ENCODE measurements at places on chromosomes 11 and 22.
A peak's percentile ranks its signal among the peaks of the same experiment; 100 is the strongest.

DNA sequence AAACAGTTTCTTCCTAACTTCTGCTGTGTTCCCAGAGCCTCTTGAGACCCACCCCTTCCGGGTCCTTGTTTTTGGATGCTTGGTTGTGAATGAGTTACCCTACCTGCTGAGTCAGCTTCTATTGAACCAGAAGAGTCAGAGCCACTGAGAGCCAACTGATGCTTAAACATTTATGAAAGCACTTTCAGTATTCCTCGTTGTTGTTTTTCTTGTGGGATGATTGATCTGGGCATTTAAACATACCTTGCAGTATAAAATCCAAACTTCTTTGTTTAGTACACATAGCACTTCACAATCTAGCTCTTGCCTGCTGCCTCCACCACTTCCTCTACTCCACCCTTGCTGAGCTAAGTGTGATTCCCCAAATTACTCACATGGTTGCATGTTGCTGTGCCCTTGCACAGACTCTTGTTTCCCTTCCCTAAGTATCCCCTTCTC, 5.5 kb downstream of the PRSS23 start:
- DNase-seq: peak; percentile 65

DNA sequence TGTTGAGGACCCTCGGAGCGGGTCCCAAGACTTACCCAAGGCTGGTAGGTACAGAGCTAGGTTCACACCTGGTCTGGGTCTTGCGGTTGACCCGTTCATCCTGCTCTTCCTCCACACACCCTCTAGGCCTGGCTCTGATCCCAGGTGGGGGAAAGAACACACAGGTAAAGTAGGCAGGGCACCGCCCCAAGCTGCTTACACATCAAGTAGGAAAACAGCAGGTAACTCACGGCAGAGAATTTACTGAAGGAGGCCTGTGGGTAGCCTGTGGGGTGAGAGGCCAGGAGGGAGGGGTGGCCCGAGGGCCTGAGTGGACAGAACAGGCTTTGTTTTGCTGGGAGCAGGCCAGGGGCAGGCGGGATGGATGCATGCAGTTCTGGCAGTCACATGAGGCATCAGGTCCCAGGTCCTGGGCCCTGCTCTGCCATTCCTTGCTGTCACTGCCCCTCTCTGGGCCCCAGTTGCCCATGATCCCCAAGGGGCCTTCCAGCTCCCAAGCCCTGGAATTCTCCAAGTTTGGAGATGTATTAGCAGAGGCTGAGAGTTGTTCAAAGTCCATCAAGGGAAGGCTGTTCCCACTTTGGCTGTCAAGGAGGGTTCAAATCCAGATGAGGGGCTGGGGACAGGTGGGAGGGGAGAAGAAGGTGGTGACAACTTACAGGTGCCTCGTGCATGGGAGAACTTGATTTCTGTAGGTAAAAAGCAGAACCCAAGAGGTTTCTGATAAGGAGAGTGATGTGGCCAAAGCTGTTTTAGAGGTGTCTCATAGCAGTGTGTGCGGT, 5.7 kb downstream of the TSKU start:
- no peak for DNase-seq

GRCh38 chr11:36454941-36455631, 55.0 kb downstream of the TRAF6 start:
- no peak for DNase-seq

GRCh38 chr22:35590634-35591295, 26.4 kb downstream of the MB start:
- no peak for DNase-seq

- peak; percentile 57 for DNase-seq
Observed at GRCh38 chr11:108871152-108871551, 206.3 kb downstream of the DDX10 start.

DNA sequence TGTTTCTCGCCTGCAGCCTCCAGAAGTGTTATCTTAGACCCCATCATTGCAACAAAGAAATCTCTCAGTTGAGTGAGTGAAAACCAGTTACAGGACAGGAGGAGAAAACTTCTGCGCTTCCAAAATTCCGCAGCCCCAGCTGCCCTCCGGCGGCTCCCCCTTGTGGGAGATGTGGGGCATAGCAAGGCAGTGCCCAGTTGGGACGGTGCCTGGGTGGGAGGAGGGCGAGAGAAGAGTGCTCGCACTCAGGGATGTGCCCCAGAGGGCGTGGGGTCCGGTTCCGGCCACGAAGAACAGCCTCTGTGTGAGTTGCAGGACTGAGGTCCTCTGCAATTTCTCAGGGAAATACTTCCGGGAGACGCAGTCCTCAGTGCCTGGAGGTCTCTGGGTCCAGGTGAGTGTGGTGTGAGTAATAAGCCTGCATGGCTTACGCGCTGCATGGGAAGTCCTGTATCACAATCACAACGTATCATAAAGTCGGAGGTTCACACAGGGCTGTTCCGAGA, 87.0 kb upstream of the BLID start:
- DNase-seq: peak; percentile 71

- no peak for DNase-seq
Observed at GRCh38 chr22:34072585-34072984, 152.3 kb upstream of the LARGE1 start.

DNA sequence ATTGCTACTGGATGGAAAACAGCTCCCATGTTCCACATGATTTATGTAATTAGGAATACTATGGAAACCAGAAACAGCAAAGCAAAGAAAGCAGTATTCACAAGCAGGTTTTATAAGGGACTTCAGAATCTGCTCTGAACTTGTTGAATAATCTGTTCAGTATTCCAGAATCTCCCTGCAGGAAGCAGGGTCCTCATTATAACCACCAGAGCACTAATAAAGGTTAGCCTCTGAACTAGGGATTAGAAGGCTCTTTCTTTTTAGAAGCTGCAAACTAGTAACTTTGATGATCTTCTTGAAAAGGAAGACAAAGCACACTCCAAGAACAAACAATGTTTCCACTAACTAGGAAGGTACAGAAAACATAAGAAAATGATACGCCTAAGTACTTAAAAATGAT, 125.8 kb downstream of the DCDC1 start:
- no peak for DNase-seq

GRCh38 chr11:13421561-13421960, 41.5 kb downstream of the BTBD10 start:
- DNase-seq: no peak

- peak; percentile 64 for DNase-seq
Observed at GRCh38 chr11:117273550-117274289, 17.4 kb upstream of the BACE1-AS start.

DNA sequence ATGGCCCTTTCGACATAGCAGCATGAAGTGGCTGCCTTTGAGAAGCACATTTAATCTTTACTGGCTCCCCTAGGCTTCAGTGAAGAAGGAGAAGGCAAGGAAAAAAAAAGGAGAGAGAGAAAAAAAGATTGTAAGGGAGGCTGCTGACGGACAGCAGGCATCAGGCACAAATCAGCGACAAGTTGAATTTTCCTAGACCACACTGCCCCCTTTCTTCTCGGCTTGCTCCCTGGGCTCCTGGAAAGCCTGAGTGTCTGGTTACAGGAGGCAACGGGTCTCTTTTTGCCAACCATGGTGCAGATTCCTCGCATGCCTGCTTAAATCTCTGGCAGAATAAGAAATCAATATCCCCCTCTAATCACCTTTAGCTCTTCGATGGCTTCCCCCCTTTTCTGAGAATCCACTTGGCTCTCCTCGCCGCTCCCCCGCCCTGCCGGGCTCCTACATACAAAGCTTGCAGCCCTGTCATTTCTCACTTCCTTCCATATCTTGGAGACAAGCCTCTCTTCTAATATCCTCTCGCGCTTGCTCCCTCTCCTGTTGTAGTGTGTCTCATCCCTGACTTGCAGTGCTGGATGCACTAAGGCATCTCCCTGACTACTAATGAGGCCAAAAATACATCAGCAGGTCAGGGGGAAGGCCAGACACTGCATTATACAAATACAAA, 14.3 kb downstream of the BLID start:
- DNase-seq: peak; percentile 80

GRCh38 chr11:123577081-123577598, 77.3 kb downstream of the SCN3B start:
- DNase-seq: peak; percentile 31

Measured in foreskin fibroblast (primary cell).